ENCODE measurements at places on chromosomes 4 and X. TPM values are rescaled to one million over a fixed set of nuclear protein-coding genes. Genes with fewer than 3 reads are reported as not detected.
A peak's percentile ranks its signal among the peaks of the same experiment; 100 is the strongest.

KLB gene
- total RNA-seq, result 0.34 TPM

GRCh38 chrX:107673933-107674479 lies 45.7 kb downstream of the PRPS1 start:
- DNase-seq, result peak; percentile 86

ATP11C gene
- 16.5 TPM for total RNA-seq

- DNase-seq, result no peak
Observed at GRCh38 chr4:24411299-24411698, 173.1 kb downstream of the DHX15 start.

COX7B2 gene
- total RNA-seq, result not detected

DNA sequence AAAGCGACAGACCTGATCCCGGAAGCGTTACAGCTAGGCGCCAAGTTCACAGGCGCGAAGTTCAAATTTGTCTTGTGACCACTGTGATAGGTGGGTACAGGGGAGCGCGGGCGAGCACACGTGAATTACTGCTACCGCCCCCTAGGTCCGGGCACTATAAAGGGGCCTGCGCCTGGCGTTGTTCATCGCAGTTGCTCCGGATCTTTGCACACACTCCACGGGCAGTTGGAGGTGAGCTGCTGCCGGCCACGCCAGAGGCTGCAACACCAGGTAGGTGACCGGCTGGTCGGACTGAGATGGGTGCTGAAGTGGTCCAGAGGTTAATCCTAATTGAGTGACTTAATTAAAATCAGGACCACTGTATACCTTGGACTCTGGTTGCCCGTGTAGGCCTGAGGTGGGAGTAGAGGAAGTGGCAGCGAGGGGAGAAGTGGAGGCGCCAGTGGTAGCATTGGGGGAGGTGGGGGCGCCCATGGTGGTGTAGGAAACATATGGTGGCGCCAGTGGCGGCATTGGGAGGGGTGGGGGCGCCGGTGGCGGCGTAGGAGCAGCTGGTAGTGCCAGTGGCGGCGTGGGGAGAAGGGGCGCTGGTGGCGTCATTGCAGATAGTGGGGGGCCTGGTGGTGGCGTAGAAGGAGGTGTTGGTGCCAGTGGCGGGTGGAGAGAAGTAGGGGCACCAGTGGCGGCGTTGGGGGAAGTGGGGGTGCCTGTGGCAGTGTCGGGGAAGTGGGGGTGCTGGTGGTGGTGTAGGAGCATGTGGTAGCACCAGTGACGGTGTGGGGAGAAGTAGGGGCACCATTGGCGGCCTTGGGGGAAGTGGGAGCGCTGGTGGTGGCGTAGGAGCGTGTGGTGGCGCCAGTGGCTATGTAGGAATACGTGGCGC lies at the start of gene GCNA:
Gene GCNA, plus strand, starts transcription at position 185 of the 883 bp plus-strand sequence. CDS start 2,385 bp downstream, outside the sequence.
- DNase-seq, result no peak

DNA sequence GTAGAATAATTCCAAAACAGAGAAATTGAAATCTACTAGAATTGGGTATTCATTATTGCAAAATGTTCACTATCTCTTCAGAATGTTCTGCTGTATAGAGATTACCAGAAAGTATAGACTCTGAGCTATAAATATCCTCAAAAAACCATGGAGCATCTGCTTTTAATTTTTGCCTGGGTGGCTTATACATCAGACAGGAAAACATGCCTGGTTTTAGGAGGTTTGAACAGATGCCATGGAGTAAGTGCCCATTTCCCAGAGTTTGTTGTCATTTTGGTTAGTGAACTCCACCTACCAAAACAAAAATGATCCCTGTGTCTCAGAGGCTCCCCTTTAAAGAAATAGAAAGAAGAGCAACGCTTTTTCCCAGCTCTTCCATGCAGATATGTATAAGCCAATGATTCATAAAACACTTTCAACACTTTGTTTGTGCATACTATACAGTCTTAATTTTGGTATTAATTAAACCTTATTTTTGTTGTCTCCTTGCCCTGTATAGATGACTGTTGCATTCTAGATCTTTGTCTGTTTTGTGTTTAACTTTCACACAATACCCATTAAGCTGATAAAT lies 68.7 kb downstream of the MEPE start:
- DNase-seq, result no peak

DNA sequence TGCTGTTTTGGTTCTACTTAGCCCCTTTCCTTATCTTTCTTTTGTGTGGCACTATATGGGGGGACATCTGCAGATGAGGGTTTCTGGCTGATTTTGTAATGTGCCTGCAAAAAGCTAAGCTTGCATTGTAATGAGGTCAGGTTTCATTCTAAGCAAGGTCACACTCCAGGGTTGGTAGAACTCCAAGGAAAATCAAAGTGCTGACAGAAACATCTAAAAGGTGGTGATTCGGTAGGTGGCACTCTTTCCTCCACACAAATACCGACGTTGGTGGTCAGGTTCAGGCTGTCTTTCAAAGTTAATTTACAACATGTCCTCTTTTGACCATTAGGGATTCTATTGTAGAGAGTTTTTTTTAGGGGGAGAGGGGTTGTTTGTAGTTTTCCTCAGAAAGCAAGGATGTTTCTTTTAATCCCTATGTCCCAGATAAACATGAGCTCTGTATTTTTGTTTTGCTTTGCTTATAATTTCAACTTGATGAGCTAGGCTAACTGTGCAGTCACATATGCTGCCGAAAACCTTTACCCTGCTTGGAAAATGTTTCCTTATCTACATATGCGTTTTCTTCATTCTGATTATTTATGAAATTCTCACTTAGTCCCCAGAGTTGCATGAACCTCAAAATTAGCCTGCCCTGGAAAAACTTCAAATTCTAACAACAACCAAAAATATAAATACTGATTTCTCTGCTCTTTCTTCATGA lies 434.2 kb downstream of the PPARGC1A start:
- no peak for DNase-seq

GRCh38 chr4:87541956-87542709 lies 13.0 kb upstream of the SPARCL1 start:
- no peak for DNase-seq

DNA sequence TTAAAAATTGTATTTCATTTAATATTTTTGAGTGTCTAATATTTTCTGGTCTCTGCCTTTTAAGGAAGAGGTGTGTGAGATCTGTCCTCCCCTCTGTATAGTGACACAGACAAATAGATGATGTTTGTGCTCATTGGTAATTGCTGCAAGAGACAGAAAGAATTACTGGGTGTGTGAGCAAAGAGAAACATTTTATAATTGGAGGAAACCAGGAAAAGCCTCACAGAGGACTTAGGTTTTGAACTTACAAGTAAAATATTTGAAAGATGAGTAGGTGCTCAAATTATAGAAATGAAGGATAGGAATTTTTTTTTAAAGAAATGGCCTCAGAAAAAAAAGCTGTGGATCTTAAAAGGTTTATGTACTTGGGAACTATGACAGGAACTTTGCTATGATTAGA lies 149.8 kb downstream of the SPCS3 start:
- no peak for DNase-seq

- DNase-seq, result no peak
Observed at GRCh38 chr4:183783991-183784553, 121.0 kb upstream of the STOX2 start.

DNA sequence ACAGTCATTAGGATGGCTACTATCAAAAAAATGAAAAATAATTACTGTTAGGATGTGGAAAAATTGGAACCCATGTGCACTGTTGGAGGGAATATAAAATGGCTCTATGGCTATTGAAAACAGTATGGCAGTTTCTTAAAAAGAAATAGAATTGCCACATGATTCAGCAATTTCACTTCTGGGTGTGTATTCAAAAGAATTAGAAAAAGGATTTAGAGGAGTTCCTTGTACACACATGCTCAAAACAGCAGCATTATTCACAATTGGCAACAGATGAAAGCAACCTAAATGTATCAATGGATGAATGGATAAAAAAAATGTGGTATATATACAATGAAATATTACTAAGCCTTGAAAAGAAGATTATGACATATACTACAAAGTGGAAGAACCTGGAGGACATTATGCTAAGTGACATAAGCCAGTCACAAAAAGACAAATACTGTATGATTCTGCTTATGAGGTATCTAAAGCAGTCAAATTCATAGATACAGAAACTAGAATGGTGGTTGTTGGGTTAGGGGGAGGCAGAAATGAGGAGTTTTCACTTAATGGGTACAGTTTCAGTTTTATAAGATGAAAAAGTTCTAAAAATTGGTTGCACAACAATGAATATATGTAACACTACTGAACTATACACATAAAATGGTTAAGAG lies 123.2 kb downstream of the ELOVL6 start:
- DNase-seq, result no peak

SULT1B1 gene
- total RNA-seq, result 1.7 TPM

ACE2 gene
- 6.7 TPM for total RNA-seq

NUDT6 gene
- 1.8 TPM for total RNA-seq

- DNase-seq, result no peak
Observed at GRCh38 chr4:8775751-8776355, 95.8 kb downstream of the HMX1 start.

ERCC6L gene
- 4.5 TPM for total RNA-seq

CXorf49 gene
- total RNA-seq, result not detected

GRCh38 chr4:188282471-188283232 lies 143.4 kb downstream of the TRIML1 start:
- DNase-seq, result no peak

DNA sequence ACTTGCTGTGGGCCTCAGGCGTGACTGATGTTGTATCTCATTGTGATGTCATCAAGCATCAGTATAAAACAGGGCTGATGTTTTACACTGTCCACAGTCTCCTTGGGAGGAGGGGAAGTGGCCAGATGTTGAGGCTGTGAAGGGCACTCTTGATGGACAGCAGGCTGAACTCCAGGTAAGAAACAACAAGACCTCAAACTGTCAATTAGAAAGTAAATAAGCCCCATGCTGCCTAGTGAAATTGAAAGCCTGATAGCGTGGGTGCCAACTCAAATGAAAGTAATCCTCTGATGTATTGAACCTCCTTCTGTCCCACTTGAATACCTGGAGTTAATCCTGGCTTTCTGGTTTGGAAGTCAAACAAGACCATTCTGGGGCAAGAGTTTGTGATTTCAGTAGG lies 19.7 kb downstream of the VSIG1 start:
- no peak for DNase-seq

- no peak for DNase-seq
Observed at GRCh38 chrX:867502-867901, 236.9 kb downstream of the SHOX start.

DNA sequence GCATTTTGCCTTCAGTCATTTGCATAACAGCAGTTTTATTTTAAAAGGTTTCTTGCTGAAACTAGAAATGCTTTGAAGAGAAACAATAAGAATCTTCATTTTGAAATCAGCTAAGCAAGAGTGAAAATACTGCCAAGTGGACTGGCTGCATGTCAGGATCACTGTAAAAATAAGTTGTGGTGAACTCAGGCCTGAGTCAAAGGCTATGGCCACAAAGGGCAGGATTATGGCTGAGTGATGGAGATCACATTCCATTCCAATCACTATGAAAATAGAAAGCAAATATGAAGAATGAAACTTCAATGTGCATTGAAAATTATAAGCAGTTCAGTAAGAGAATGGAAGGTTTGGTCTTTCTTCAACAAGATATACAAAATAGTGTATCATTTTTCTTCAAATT lies 224.5 kb downstream of the PCDH18 start:
- DNase-seq, result no peak

DNA sequence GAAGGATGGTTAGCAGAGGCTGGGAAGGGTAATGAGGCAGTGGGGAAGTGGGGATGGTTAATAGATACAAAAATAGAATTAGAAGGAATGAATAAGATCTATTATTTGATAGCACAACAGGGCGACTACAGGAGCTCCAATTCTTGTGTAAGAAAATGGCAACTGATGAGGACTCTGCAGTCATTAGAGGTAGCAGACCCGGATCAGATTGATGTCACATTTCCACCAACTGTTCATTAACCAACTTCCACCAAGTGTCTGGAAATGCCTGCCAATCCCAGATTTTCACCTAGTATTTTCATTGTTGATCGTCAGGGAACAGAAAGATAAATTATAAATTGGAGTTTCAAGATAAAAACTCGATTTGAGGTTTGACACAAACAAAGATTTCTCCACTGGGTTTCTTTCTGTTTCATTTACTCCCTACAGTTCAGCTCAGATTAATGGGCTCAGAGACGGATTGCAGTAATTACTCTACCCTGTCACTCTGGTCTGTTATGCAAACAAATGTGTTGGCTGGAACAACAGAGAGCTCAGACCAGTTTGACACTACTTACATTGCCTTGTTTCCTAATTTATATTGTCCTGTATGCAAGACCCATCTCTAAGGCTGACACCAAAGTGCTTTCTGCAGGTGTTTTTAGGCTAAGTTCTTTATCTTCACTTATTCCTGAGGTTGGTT lies 909.2 kb upstream of the PRKX start:
- no peak for DNase-seq

- no peak for DNase-seq
Observed at GRCh38 chr4:146236216-146236615, 21.9 kb downstream of the REELD1 start.

DUX4 gene
- total RNA-seq, result not detected

- DNase-seq, result no peak
Observed at GRCh38 chr4:144723471-144723870, 77.5 kb downstream of the HHIP start.

GNRHR gene
- total RNA-seq, result 0.75 TPM

GRCh38 chr4:73417973-73418372 lies 13.9 kb downstream of the ALB start:
- no peak for DNase-seq

DNA sequence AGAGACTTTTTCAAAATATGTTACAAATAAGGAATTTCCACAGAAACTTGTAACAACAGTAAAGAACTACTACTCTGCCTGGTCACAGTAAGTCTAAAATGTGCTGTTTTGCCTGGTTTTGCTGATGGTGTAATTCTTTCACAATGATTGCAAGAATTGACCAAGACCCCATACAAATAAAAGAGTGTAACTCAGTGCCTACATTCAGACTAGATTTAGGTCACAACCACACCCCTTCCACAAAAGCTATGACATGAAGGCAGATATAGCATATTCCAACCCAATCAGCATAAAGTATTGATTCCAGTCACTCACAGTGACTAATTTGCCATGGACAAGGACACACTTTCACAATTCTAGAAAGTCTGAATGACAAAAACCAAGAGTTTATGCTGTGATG lies 53.7 kb upstream of the TMPRSS11F start:
- DNase-seq, result no peak

GRCh38 chr4:153112041-153112441 lies 92.2 kb upstream of the TRIM2 start:
- no peak for DNase-seq

- DNase-seq, result no peak
Observed at GRCh38 chr4:76651616-76652015, 216.6 kb downstream of the SHROOM3 start.

DNA sequence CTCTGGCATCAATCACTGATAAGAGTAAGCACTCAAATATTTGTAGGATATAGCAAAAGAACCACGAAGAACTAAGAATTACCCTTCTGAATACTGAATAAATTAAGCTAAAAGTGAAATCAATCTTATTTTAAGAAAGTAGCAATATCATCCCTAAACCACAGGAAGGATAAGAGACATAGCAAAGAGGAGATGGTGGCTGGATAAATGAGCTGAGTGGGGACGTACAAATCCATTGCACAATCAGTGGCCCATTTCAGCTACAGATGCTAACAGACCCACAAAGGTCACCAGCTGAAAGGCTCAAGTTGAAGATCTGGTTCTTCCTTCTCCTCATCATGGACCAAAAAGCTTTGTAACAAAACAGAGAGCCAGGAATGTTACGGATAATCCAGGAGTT lies 77.1 kb downstream of the SLC9A7 start:
- no peak for DNase-seq

GRCh38 chr4:178577933-178578332 lies 1135.7 kb upstream of the AGA start:
- no peak for DNase-seq

TCEANC gene
- 2.5 TPM for total RNA-seq

Measured in esophagus squamous epithelium (tissue), 5 donors.